ENCODE measurements at places on chromosomes 11 and 22.

DNA sequence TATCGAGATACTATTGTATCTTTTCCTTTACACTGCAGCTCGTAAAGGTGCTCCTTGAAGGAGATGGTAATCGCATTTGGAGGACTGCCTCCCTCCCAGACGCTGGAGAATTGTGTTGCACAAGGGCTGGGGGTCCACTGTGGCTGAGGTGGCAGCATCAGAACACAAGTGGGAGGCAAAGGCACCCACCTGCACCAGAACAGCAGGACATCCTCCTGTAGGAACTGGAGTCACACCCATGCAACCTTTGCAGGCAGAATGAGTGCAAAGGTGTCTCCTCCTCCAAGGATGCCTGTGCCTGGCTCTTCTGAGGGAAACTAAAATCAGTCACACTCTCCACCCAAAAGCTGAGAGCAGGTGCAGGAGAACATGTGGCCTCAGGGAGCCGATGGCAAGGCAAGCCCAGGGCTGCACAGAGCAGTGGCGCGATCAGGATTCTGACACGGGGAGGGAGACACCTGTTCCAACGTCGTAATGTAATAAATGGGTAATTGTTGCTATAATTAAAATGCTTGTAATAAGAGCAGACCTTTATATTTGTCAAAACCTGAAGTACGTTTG lies 1501.4 kb downstream of the TBC1D22A start:
- no peak overlapping the region for H3K4me3 ChIP-seq
- H3K4me1 ChIP-seq = no peaks in the 10 kb centered on the region
- no peak for DNase-seq
- no peak overlapping the region for H3K27ac ChIP-seq
- H3K27me3 ChIP-seq = no peaks in the 10 kb centered on the region
- H3K36me3 ChIP-seq = no peaks in the 10 kb centered on the region

DNA sequence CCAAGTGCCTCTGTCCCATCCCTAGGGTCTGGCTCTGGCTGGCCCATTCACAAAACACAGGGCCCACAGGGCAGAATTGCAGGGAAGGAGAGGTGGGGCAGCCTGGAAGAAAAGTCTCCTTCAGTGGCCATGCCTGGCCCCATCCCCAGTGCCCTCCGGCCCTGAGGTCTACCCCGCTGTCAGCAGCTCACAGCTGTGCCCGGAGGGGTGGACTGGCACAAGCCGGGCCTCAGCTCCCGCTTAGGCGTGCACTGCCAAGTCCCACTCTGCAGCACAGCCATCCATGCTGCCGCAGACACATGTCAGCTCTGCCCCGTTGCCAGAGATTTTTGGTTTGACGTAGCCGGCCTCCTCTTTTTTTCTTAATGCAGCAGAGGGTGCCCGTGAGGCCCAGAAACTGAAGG lies 3.9 kb upstream of the SCN2B start:
- H3K27me3 ChIP-seq = peaks cover 17% of the 10 kb centered on the region
- H3K4me3 ChIP-seq = no peak overlapping the region
- H3K27ac ChIP-seq = no peak overlapping the region
- H3K36me3 ChIP-seq = no peaks in the 10 kb centered on the region
- no peak for DNase-seq

- H3K36me3 ChIP-seq = no peaks in the 10 kb centered on the region
- no peak for DNase-seq
- no peaks in the 10 kb centered on the region for H3K4me1 ChIP-seq
Observed at GRCh38 chr22:48362721-48363404, 1464.8 kb downstream of the BRD1 start.

DNA sequence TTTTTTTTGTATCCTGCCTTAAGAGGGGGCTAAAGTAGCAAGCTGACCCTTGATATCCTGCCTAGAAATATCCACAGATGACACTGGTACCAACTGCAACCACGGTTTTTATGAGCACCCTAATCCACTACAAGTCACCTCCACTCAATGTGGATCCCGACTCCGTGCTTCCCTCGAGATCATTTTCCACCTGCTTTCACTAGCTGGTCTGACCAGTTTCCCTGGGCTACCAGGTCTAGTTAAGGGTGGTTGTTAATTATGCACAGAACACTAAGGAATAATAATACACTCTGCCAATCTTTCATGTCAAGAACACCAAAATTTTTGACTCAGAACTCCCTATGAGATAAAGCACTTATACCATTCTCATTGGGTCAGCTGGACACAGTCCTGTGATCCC lies 82.3 kb downstream of the ABTB2 start:
- H3K36me3 ChIP-seq = no peaks in the 10 kb centered on the region
- no peak overlapping the region for H3K27ac ChIP-seq
- DNase-seq = no peak
- no peaks in the 10 kb centered on the region for H3K4me1 ChIP-seq
